ENCODE measurements at places on chromosomes 11 and 22.

GRCh38 chr11:134373591-134374052 is 38.4 kb downstream of the B3GAT1 start:
- DNase-seq, result no peak

DNA sequence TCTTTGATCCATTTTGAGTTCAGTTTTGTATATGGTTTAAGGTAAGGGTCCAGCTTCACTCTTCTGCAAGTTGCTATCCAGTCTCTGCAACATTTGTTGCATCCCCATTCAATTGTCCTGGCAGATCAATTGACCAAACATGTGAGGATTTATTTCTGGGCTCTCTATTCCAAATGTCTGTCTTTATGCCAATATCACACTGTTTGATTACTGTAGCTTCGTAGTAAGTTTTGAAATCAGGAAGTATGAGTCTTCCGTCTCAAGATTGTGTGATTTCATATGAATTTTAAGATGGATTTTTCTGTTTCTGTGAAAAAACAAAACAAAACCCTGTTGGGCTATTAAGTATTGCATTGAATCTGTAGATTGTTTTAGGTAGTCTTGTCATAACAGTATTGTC is 17.0 kb downstream of the APLP2 start:
- DNase-seq, result no peak

DNA sequence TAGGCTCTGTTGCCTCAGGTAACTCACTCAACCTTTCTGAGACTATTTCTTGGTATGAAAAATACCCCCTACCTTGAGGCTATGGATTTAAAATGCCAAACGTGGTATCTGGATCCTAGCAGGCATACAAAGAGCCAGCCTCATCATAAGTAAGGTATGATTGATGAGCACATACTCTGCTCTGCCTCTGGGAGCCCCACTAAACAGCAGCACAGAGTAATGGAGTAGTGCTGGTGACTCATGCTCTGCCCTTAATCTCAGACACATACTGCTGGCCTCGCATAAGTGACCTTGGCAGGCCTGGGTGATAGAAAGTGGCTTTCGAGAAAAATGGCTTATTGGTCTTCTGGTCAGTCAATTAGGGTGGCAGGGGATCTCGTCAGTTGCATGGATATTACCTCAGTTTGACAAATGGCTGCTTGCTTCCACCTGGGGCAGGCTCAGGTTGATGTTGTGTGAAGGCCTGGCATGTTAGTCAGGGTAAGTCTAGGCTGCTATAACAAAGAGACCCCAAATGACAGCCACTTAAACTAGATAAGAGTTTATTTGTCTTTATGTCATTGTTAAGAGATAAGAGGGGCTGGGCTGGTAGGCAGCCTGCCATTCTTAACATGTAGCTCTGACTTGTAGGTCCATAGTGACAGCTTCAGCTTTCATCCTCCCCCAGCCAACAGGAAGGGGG is 15.2 kb upstream of the SLC6A5 start:
- no peak for DNase-seq

DNA sequence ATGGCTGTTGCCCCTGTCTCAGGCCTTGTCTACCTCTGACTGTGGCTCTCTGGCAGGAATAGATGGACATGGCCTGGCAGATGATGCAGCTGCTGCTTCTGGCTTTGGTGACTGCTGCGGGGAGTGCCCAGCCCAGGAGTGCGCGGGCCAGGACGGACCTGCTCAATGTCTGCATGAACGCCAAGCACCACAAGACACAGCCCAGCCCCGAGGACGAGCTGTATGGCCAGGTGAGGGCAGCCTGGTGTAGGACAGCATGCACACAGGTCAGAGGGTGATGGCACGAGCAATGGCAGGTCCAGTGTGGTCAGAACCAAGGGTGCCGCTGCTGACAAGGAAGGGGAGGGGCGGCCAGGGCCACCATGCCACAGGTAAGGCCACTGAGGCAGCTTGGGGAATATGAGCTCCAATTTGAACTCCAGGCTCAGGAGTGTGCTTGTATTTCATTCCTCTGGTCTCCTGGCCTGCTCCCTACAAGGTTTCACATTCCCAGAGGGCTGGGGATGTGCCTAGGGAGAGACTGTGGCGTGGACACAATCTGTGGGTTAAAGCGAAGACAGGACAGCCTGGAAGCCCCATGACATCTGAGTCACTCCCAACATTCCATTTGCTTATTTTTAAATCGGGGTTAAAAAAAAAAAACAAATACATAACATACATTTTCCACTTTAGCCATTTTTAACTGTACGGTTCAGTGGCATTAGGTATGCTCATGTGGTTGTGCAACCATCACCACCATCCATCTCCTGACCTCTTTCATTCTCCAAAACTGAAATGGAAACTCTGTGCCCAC is 562 bp downstream of the FOLR3 start:
- no peak for DNase-seq

Measured in CD4-positive, alpha-beta T cell treated with Interleukin-17A for 4 hours (primary cell).